ENCODE measurements at places on chromosomes 2 and 18.

DNA sequence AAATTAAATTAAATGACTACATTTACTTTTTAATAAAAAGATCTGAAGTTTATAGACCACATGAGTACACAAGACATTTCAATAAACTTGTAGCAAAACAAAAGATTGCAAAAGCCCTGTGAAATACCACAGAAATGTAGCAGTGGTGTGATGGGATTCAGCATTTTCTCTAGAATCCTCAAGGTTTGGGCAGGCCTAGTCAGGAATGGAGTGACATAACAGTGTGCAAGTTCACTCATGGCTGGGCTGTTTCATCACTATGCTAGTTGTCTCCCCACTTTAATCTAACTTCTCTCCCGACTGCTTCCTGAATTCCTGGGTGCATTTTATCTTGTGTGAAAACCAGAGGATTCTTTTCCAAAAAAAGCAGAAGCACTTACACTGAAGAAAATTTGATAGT, 1089.9 kb upstream of the DDX18 start:
- DNase-seq = no peak

- DNase-seq = no peak
Measured at GRCh38 chr2:11250400-11251196, 93.8 kb downstream of the ROCK2 start.

GRCh38 chr2:159298967-159299366, 12.5 kb upstream of the WDSUB1 start:
- DNase-seq = no peak

GRCh38 chr2:95401480-95401879, 1.0 kb upstream of the FAHD2A start:
- no peak for DNase-seq

DNA sequence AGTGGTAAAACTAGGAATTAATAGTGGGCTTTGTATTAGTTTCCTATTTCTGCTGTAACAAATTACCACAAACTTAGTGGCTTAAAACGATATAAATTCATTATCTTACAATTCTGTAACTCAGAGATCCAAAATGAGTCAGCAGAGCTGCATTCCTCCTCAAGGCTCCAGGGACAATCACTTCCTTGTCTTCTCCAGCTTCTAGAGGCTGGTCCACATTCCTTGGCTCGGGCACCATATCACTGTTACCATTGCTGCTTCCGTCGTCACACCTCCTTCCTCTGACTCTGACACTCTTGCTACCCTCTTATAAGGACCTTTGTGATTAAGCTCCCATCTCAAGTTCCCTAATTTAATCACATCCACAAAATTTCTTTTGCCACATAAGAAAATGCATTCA, 567.8 kb upstream of the KLHL29 start:
- DNase-seq = no peak

DNA sequence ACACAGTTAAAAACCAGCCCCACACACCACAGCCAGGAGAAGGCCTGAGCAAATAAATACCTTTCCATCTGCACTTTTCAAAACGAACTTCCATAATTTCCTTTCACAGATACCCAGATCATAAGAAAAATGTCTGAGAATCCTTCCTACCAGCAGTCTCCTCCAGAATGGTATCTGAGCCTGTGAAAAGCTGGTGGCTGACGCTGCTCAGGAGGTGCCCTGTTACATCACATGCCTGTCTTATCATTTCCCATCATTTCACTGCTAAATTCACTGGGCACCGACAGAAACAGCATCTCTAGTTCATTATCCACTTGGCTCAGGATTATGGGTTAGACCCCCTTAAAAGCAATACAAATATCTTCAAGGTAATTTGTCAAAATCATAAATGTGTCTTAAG, 4.4 kb downstream of the CRACDL start:
- no peak for DNase-seq

DNA sequence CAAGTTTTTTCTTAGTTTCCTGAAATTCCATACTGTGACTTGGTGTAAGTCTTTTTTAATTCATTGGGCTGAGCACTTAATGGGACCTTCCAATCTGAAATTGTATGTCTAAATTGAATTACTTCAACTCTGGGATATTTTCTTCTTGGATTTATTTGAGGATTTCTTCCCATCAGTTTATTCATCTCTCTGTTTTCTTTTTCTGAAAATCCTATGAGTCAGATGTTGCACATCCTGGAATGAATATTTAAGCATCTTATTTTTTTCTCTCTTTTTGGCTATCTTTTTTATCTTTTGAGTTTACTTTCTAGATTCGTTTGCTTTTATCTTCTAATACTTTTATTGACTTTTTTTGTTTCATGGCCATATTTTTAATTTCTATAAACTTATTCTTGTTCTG, 55.4 kb upstream of the ACYP2 start:
- no peak for DNase-seq

- no peak for DNase-seq
Measured at GRCh38 chr2:142650601-142651000, 226.9 kb upstream of the KYNU start.

DNA sequence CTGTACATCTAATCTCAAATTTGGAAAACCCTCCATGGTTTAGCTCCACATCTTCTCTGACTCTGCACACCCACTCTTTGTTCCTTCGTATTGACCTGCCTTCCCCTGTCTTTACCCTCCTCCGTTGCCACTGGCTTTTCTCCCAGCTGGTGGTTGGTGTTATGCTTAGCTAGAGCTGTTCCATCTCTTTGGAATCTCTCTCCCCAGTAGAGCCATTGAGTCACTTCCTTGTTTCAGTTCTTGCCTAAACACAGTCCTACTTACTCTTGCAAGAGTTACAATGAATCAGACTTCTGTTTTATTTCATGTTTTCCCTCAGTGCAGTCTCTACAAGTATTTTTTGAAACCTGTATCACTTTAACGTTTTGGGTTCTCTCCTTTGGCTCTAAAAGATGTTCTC, 263.9 kb downstream of the LTBP1 start:
- no peak for DNase-seq

DNA sequence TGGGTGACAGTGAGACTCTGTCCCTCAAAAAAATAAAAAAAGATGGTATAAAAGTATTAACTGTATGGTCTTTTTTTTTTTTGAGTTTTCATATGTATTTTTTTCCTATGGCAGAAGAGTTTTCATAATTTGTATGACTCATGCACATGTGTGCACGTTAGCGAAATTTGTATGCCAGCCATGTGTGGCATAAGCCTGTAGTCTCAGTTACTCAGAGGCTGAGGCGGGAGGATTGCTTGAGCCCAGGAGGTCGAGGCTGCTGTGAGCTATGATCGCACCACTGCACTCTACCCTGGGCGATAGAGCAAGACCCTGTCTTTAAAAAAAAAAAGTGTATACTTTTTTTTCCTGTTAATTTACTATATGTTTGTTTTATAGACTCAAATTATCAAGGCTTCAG, 160.8 kb downstream of the TGIF1 start:
- no peak for DNase-seq

DNA sequence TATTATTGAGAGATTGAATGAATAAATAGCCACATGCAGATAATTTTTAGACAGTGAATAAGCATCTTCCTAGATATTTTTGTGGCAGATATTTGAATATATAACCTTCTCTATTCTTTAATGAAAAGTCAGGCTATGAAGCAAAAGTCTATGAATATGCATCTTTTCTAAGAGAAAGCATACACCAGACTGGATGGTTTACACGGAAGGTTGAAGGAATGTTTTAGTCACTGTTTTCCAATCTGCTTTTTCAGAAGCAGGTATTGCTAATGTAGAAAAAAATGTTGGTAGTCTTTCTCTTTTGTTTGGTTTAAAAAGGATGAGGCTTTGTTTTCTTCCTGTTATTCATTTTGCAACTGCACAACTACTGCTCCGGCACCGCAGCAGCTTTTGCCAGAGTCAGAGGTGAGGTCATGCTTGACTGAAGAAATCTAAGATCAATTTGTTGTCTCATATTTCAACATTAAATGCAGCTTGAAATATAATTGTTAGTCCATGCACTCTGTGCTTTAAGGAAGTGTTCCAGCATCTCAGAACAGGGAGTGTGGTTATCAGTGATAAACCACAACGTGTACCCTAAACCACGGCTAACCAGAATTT, 1540.8 kb upstream of the PIK3C3 start:
- no peak for DNase-seq
